ENCODE measurements at places on chromosomes 3 and 15.

- peak; percentile 85 for DNase-seq
Observed at GRCh38 chr3:139574026-139574947, 34.7 kb upstream of the RBP1 start.

GRCh38 chr3:27666708-27667107, 55.4 kb downstream of the EOMES start:
- DNase-seq = peak; percentile 75

DNA sequence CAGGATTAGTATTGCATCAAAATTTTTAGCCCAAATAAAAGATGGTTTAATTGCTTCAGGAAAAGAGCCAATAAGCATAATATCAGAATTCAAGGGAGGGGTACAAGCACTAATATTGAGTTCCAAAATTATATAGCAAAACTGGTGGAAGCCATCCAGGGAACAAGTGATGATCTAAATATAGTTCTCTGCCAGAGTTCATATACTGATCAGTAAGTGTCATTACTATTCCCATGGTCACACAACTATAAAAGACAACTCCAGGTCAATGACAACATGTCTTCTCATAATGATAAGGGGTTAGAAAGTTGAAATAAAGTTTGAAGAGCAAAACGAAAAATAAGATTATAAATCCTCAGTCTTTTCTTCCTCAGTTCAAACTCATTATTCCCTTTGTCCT, 57.4 kb downstream of the ZNF280D start:
- DNase-seq = no peak

GRCh38 chr3:162780313-162780712, 1283.7 kb downstream of the OTOL1 start:
- no peak for DNase-seq

DNA sequence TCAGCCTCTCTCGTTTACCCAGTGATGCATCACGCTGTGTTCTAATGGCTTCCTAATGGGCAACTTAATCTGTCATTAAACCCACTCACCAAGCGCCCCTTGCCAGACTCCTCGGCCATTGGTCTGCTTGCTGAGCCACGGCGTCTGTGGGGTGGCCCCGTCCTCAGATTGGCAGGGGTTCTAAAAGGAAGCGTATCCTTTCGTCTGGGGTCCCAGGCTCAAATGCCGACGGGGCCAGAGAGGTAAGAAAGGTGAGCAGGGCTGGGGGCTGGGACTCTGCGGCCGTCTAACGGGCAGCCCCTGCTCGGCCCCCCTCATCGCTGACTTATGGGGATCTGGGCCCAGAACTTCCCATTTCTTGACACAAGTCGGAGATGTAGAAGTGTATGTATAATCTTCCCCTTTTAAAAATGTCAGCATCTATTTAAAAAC, 315.1 kb upstream of the PROK2 start:
- DNase-seq = no peak

GRCh38 chr3:16388850-16389441, 123.9 kb downstream of the OXNAD1 start:
- no peak for DNase-seq

- no peak for DNase-seq
Observed at GRCh38 chr3:117616227-117616626, 906.6 kb downstream of the TUSC7 start.
